Dermis blood vessel endothelial cell (primary cell): ENCODE measurements at places on chromosomes 7 and 10. TPM values are rescaled to one million over a fixed set of nuclear protein-coding genes. Genes with fewer than 3 reads are reported as not detected.

DNA sequence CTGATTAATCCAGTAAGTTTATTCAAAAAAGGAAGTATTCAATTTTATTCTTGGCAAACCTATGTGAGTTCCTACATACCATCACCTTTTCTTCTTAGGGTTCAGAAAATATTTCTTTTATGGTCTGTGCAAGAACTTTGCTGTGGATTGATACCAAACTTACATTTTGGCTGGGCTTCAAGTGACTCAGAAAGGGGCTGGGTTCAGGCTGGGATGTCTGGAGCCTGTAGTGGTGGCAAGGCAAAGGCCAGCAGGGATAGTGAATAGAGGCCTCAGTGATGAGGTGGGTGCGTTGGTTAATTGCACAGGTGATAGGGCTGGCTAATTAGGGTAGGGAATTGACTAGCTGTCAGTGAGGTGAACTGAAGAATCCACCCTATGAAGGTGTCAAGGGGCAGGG lies 40.2 kb upstream of the ATXN7L1 start:
- no peak for DNase-seq

DNA sequence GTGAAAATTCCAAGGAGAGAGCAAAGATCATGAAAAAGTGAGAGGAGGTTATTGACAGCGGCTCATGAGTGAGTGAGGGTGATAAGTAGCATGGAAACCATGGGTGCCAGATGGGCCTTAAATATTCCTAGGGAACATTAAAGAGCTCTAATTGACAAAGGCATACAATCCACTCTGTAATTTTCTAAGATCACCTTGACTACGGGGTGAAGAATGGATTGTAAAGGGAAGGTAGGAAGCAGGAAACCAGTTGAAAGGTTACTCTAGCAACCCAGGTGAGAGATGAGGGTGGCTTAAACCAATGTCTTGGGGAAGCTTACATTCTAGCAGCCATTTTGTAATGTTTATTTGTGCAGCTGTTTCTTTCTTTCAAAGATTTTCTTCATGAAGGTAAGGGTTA lies 75.7 kb downstream of the RSU1 start:
- no peak for DNase-seq

The ANXA8 gene
- not detected in 2 replicates for total RNA-seq

DNA sequence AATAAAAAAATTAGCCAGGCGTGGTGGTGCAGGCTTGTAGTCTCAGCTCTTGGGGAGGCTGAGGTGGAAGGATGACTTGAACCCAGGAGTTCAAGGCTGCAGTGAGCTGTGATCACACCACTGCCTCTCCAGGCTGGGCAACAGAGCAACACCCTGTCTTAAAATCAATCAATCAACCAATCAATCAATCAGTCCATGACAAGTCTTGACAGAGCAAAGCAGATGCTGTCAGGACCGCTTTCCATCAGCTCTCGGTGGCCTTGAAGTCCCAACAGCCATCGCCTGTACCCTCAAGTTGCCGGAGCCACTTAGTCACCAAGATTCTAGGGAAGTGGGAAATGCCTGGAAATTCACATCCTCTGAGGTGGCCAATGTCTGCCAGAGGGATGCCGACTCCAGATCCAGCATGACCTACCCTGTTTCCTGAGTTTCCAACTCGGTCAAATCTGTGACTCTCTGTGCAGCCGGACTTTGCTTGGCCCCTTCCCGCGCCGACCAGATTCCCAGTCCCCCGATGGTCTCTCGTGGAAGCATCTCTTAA lies 871 bp upstream of the CCL24 start:
- peak; percentile 38 for DNase-seq

DNA sequence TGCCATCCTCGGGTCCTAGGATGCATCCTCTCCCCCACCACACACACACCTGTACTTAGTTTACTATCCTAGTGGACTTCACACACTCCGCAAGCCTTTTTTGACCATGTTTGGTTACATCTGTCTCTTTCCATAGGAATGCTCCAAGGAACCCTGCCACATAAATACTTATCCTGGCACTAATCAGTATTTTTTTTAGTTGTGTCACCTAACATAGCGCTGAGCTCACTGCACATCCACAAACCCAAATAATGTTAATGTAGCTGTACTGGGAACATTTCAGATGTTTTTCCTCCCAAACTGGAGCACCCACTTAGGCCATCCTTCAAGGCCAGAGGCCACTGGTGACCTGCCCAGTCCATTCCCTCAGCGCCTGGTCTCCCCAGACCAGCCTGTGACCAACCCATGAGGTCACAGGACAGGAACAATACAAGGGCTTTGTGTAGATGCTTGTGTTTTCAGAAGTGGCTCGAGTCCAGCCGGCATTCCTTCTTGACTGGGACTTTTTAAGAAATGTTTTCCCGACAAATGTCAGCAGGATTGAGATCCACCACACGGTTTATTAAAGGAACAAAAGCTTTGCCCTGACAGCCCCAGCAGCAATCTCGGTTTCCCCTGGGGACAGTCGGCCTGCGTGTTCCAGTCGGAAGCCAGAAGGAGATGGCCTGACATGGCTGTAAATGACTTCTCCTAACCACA lies 181.4 kb downstream of the JCAD start:
- DNase-seq, result no peak

DNA sequence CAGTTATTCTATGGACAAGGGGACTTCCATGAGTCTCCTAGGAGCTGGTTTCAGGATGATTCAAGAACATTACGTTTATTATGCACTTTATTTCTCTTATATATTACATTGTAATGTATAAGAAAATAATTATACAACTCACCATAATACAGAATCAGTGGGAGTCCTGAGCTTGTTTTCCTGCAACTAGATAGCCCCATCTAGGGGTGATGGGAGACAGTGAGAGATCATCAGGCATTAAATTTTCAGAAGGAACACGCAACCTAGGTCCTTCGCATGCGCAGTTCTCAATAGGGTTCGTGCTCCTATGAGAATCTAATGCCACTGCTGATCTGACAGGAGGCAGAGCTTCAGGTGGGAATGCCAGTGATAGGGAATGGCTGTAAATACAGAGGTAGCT lies 137.9 kb downstream of the ANKRD30A start:
- DNase-seq, result no peak

DNA sequence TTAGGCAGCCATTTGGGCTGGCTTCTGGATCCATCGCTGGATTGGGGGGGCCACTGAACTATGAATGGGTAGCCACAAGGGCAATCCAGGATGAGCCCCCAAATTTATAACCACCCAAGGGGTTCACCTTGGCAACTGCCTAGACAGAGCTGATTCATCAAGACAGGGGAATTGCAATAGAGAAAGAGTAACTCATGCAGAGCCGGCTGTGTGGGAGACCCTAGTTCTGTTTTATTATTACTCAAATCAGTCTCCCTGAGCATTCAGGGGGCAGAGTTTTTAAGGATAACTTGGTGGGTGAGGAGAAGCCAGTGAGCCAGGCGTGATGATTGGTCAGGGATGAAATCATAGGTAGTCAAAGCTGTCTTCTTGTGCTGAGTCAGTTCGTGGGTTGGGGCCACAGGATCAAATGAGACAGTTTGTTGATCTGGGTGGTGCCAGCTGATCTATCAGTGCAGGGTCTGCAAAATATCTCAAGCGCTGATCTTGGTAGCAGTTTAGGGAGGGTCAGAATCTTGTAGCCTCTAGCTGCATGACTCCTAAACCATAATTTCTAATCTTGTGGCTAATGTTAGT lies 57.9 kb downstream of the DNAJB9 start:
- no peak for DNase-seq

GRCh38 chr10:77673515-77674140 lies 36.0 kb upstream of the KCNMA1 start:
- DNase-seq, result no peak

The H2BK1 gene
- not detected in 2 replicates for total RNA-seq

The FFAR4 gene
- not detected in 2 replicates for total RNA-seq

GRCh38 chr10:130480491-130480890 lies 344.3 kb downstream of the GLRX3 start:
- DNase-seq, result no peak

GRCh38 chr10:47443145-47443544 lies 40.8 kb downstream of the ANXA8 start:
- DNase-seq, result no peak

The PON1 gene
- not detected in 2 replicates for total RNA-seq

GRCh38 chr7:101200862-101201599 lies at the start of gene MOGAT3:
TSS of gene MOGAT3 (minus strand) at chr7:101201036. CDS start at chr7:101200854, 182 bp downstream.
- no peak for DNase-seq

The CCDC172 gene
- total RNA-seq, result not detected in 2 replicates

DNA sequence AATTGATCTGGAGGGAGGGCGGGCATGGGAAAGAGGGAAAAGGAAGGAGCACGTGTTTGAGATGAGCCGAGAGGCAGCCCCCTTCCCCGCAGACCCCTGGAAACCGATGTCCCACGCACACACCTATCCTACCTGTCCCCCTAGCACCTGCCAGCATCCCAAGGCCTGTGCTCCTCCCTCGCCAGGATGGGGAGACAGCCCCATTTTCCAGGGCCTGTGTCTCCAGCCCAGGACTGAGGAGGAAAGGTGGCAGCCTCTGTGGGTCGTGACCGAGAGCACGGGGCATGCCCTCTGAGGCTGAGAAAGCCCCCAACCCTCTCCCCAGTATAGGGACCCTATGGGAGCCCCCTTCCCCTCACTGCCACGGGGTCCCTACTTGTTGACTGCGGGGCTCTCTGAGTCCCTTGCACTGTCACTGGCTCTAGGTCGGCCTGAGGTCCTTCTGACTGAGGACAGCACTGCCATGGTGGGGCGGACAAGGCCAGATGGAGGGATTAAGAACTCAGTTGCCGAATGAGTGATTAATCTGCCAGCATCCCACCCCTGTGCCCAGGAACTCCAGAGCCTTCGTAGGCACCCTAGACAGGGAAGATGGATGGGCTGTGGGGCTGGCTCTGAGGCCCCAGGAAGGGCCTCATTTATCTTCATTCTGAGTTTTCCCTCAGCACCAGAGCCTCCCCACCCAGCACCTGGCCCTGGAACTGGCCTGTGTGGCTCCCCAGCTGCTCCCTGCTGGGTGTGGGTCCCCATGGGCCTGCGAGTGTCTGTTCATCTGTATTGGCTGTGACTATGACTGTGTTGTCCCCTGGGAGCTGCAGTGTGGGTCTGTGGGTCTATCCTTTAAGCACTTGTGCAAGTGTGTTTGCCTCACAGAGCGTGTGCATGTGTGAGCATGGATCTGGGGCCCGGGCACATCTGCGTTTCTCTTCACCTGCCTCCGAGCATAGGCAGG lies 26.0 kb downstream of the CRHR2 start:
- no peak for DNase-seq

The TUBB8 gene
- total RNA-seq, result 0.09 TPM in 1 of 2 replicates, not detected in the other

DNA sequence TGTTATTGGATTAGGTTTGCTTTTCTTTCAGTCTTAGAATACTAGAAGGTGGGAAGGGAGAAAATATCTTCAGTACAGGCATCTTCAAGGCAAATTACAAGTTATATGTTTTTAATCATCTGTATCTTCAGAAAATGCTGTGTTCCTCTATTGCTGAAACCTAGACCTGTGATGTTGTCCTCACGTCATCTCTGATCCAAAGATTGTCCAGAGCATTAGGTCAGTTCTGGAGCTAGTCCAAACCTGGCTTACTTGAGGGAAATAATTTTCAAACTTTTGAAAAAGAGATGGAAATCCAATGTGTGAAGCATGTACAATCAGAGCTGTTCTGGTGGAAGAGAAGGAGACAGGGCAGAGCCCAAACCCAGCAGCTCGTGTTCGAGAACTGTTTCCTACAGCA lies 217.3 kb downstream of the ZEB1 start:
- DNase-seq, result no peak

The ACSL5 gene
- 64.2 and 66.1 TPM in 2 replicates for total RNA-seq

GRCh38 chr7:66255534-66256100 lies 50.5 kb downstream of the TPST1 start:
- DNase-seq, result no peak

The SFTPA1 gene
- total RNA-seq, result not detected in 2 replicates

GRCh38 chr7:55314967-55315366 lies 50.2 kb upstream of the LANCL2 start:
- DNase-seq, result no peak

DNA sequence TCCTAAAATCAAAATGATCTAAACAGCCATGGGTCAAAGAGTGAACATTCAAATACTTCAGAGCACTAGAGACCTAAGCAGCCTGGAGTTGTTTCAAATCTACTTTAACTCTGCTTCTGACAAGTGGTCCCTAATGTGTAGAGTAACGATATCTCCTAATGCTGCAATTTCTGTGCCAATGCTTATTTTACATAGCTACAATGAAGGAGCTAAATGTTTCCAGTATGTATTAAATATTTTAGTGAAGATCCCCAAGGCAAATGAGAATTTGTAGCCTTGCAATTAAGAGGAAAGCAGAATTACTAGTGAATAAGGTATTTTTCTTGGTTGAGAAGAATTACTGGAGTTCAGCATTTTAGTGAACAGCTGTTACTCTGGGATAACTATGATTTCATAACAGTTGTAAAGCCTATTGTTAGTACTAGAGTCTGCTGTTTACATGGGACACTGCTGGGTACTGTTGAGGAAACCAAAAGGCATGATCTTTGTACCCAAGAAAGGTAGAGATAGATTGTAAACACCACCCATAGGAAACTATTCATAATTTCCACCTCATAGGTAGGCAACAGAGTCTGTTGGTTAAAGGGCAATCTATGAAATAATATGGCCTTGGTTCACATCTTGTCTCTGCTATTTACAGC lies 271.9 kb downstream of the PLXDC2 start:
- DNase-seq, result no peak

GRCh38 chr7:116071629-116072028 lies 41.1 kb upstream of the TFEC start:
- no peak for DNase-seq

DNA sequence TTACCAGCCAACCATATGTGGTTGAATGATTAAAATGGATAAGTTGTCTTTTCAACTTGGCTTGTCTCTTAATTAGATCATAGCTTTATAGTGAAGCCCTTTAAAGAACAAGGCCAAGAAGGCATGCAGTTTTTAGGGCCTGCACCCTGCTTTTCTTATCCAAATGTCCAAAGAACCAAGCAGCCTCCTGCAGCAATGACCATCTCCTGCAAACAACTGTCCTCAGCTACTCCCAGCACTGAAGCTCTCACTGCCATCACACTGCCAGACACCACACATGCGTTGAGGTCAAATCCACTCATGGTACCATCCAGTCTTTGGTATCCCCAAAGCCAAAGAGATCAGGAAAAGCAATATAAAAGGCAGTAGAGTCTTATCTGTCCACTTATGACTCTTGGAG lies 210.3 kb downstream of the ACTR3B start:
- no peak for DNase-seq

The PAX2 gene
- total RNA-seq, result 0.14 and 0.51 TPM in 2 replicates

The CALHM3 gene
- not detected in 2 replicates for total RNA-seq

The SPDYE6 gene
- total RNA-seq, result not detected in 2 replicates

The TMEM26 gene
- not detected in 2 replicates for total RNA-seq
